Activated CD4-positive, alpha-beta T cell treated with anti-CD3 and anti-CD28 coated beads, Interleukin-2, amount 50 U/mL, for 16 hours (primary cell): ENCODE measurements at places on chromosomes 1 and 21.

GRCh38 chr21:34593423-34593822 lies 21.5 kb downstream of the RCAN1 start:
- DNase-seq = no peak

GRCh38 chr1:219542828-219543518 lies 69.9 kb downstream of the ZC3H11B start:
- DNase-seq = no peak

GRCh38 chr1:228094432-228095016 lies 8.6 kb downstream of the C1orf35 start:
- DNase-seq = no peak

- no peak for DNase-seq
Measured at GRCh38 chr1:220001095-220001501, 45.2 kb downstream of the EPRS1 start.

DNA sequence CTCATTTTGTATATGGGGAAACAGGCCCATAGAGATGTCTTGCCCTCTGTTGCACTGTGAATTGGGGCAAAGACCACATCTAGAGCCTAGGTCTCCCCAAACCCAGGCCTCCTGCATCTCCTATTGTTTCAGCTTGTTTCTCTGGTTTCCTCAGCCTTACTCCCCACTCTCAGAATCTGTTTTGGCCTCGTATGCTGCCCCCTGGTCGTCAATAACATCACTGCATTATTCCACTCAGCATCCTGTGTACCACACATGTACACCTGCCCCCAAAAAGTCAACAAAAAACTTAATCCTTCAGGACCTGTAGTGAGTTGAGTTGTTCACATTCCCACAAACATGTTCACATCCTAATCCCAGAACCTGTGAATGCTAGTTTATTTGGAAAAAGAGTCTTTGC lies 184.8 kb downstream of the BRINP2 start:
- DNase-seq = peak; percentile 4

DNA sequence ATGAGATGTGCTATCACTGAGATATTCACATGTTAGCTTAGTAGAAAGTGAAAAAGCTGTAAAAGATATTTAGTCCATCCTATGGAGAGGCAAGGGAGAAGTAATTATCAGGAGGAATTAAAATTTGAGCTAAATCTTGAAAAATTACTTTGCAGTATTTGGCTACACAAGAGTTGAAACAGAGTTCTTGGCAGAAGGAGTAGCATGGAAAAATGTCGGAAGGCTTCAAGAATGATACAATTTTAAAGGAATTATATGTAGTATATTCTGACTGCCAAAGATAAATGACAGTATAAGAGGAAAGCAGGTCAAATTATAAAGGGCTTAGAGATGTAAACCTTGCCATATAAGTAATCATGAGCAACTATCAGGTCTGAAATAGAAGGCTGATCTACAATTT lies 518.9 kb downstream of the BRINP3 start:
- no peak for DNase-seq

- DNase-seq = peak; percentile 52
Measured at GRCh38 chr1:46062651-46063319, 69.6 kb downstream of the PIK3R3 start.

- no peak for DNase-seq
Measured at GRCh38 chr1:172390683-172391551, 29.6 kb upstream of the C1orf105 start.

GRCh38 chr21:33894736-33895288 lies 20.8 kb downstream of the ATP5PO start:
- peak; percentile 60 for DNase-seq
